SW 1271 (cell line): ENCODE measurements at places on chromosomes 2 and 18.

DNA sequence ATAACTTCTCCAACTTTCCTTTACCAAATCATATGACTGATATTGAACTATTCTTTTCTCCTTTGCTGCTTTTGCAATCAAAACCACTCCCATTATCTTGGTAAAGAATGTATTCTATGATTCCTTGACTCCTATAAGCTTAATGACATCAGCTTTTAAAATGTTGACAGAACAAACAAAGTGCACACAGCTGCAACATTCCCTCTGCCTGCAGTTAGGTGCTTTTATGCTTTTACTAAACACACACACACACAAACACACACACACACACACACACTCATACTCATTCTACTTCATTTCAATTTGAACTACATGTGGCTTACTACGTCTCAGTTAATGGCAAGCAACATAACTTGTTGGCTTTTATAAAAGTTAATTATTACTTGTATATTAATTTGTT lies 946.6 kb downstream of the DPP10 start:
- no peak for DNase-seq

GRCh38 chr18:46212398-46212797 lies 108.2 kb downstream of the HAUS1 start:
- no peak for DNase-seq

DNA sequence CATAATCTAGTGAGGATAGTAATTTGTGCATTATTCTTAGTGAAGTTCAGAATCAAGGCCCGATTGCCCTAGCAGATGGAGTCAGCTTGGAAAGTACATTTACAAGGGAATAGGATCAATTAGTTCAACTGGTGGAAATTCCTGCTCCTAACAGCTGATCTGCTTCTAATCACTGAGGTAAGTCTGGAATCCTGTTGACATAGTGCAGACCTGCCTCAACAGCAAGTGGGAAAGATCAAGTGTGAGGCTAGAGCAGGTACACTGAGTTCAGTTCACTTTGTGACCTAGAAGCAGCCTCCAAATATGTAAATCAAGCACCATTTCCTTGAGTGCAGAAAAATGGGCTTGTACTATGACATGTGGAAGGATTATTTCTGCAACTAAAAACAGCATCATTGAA lies 111.2 kb upstream of the NOSTRIN start:
- DNase-seq: no peak

DNA sequence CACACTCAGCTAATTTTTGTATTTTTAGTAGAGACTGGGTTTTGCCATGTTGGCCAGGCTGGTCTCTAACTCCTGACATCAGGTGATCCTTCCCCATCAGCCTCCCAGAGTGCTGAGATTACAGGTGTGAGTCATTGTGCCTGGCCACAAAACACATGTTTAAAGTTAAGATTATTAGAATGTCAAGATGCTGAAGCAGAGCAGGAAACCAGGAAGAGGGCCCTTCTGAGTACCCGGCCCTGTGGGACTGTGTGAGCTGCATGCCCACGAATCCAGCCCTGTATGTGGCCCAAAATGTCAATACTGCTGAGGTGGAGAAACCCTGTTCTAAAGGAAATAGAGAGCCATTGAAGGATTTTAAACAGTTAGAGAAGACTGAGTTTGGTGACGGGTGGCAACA lies 31.0 kb upstream of the REV1 start:
- no peak for DNase-seq

- DNase-seq: no peak
Measured at GRCh38 chr2:98869272-98869641, 66.8 kb downstream of the CRACDL start.

DNA sequence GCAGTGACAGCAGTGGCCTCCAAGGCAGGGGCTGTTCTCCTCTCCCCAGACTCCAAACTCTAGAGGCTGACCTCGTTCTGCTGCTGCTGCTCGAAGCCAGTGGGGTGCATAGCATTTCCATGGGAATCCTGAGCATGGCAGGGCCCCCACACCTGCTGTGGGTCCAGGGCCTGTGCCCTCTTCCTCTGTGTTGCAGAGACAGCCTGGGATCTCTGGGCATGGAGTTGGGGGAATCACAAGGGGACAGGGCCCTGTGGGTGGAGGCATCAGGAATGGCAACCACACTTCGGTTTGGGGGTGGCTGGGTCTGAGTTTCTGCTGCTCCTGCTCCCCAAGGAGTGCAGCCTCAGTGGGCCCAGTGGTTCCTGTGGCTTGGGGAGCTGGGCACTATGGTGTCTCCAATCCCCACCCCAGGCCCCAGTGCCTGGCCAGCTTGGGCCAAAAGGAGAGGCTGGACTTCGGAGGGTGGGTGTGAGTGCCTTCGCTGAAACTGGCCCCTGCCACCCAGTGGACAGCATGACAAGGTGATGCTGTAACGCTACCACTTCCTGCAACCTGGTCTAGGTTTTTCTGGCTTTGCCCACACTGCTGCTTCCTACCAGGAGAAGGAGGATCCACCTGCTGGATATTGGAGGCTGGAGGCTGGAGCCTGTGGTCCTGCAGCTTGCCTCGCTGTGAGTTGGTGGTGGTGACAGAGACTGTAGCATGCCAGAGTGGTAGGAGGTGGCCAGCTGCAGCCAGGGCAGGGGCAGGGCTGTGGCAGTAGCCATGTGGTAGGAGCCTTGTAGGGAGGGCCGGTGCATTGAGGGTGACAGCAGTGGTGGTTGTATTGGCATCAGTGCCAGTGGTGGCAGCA lies 56.6 kb downstream of the SOWAHC start:
- no peak for DNase-seq

DNA sequence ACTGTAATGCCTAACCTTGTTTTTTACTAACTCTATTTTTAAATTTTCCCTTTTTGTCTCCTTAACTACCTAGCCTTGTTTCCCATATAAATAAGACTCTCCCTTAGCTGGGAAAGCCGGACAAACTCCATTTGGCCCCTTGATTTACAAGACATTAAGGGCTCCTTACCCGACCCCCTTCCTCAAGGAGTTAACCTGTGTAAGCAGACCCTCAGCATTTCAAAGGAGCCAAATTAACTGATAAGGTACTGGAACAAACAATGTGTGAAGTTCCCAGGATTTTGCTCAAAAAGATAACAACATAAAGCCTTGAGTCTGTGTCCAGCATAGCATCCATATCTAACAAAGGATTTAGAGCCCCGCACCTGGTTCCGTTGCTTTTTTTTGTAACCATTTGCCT lies 59.6 kb upstream of the C2orf15 start:
- DNase-seq: no peak

DNA sequence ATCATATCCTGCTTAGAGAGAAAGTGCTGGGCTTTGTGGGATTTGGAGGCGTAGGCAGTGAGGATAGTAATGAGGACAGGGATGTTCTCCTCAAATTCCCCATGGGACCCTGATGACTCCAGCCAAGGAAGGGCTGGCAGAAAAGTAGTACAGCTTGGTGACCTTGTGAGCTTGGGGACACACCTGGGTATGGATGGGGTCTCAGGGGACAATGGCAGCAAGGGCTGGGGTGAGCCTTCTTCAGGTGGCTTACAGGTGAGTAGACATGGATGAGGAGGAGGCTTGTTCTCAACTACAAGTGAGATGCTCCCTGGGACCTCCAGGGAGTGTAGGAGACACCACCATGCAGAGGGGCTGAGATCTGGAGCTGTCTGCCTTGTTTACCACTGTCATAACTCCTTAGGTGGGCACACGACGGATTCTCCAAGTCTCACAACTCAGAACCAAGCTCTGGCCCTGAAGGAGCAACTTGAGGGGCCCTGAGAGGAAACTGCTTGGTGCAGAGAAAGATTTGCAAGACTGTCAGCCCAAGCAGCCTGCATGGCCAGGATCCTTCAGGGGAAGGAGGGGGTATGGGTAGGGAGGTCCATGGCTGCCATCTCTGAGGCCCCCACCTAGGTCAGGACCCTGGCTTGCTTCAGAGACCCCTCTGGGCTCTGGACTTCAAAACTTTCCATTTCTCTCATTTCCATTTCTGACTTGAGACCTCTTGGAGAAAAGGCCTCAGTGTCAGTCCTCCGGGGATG lies 262.8 kb downstream of the DYSF start:
- DNase-seq: no peak

DNA sequence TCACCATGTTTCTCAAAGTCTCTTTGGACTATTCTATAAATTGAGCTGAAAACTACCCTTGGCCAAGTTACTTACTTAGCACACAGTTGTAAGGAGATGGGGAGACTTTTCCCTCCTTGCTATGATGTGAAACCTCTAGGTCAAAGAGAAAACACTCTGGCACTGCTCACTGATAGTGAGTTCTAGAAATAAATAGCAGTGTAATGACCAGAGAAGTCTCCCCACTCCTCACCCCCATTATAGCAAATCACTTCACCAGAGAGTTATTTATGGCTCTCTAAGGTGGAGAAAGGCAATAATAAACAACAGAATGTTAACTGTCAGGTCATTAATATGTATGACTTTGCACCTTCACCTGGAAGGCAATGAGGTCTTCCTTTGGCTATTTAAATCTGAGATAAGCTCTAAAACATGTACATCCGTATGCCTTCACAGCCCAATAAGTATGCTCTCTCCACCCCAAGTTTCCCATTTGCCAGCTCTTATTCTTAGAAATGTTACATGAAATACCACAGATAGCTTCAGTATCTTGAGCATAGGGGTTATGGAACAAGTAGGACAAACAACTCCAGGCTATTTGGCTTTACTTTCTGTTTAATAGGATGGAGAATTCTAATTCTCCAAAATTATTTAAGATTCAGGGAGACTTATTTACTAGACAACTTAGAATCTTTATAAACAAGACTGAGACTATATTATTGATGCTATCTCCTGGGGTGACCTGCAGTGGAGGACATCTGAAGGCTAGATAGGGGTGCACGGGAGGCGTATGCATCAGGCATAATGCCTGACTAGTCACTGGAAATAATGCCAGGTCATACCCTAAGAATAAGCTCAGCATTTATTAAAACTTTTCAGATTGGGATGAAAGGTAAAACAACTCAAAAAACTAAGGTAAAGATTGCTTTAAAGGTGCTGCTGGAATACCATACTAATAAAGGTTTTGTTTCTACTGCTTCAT lies 65.3 kb upstream of the DTNB start:
- DNase-seq: no peak

DNA sequence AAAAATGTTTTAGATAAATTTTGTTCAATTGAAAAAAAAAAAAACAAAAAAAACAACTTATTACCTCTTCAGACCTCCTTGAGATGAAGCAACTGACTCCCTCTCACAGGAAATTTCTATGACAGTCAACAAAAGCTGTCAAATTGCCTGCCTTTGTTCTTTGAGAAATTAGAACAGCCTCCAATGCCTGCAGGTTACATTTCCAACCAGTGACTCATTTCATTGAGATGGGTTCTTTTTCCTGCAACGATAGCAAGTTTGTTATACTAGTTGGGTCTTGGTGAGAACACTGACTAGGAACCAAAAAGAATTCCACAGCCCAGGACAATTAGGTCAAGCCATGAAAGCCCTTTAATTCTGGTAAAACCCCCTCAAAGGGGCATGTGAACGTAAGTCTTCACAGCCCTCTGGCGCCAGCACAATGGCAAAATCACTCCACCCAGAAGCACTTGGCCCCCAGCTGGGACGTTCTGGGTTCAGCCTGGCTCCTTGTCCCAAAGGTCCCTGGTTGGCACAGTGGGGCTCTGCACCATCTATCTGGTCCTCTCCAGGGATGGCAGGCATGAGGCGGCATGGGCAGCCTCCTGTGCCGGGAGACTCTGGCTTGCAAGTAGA lies 87.0 kb downstream of the SPP2 start:
- no peak for DNase-seq

- no peak for DNase-seq
Measured at GRCh38 chr18:27948986-27949385, 227.9 kb downstream of the CDH2 start.

DNA sequence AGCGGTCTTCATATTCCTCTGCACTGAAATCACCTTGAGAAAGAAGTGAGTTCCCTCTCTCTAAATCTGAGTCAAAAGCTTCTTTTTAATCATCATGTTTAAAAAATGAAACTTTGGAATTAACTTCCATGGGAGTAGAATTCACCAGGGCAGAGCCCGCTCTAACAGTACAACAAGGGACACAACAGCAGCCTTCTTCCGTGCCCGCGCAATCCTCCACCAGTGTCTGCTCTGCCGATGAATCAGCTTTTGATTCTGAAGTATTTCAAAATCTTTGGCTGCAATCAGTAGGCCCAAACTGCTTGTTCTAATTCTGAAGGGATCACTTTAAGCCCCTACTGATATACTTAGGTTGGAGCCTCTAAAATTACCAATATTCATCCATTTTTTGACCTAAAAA lies 76.9 kb downstream of the USP40 start:
- DNase-seq: no peak

- no peak for DNase-seq
Measured at GRCh38 chr2:137947032-137947727, 17.1 kb upstream of the HNMT start.

GRCh38 chr2:58156780-58157179 lies 84.3 kb downstream of the FANCL start:
- no peak for DNase-seq

GRCh38 chr2:66895206-66895605 lies 460.3 kb downstream of the MEIS1 start:
- no peak for DNase-seq

DNA sequence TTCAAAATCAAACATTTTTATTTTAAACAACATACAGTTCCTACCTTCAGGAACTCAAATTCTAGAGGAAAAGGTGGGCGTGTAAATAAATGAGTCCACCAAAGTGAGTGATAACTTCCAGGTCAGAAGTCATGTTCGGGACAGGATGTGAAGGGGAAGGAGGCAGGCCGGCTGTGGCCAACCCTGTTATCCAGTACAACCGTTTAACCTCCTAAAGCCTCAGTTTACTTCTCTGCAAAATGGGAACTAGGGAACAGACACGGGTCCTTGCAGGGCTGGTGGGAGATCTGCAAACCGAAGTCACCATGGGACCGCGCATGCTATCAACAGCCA lies 373 bp downstream of the EIPR1 start:
- no peak for DNase-seq

DNA sequence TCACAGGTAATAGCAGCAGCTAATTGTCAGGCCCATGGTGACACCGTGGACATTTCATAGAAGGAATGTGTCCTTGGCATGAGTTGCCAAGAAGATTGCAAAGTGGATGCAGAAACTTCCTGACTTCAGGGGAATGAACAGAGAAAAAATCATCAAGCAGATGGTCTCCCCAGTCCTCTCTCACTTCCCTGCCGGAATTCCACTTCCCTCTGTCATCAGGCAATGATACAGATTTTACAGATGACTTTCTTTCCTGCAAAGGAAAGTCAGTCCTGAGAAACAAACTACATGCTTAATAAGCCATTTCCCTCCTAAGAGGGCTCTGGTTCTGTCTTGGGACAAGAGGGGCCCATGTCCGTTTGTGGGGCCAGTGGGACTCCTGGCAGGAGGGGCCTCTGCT lies 45.7 kb downstream of the KCNF1 start:
- DNase-seq: no peak
